ENCODE measurements at places on chromosomes 6 and 20.

- no peaks in the 10 kb centered on the region for H3K36me3 ChIP-seq
- no peaks in the 10 kb centered on the region for H3K27me3 ChIP-seq
- no peak overlapping the region for H3K4me3 ChIP-seq
- no peak for DNase-seq
- peak overlapping the region; percentile 41 for H3K27ac ChIP-seq
Observed at GRCh38 chr6:28490205-28490890, 25.2 kb downstream of the GPX6 start.

DNA sequence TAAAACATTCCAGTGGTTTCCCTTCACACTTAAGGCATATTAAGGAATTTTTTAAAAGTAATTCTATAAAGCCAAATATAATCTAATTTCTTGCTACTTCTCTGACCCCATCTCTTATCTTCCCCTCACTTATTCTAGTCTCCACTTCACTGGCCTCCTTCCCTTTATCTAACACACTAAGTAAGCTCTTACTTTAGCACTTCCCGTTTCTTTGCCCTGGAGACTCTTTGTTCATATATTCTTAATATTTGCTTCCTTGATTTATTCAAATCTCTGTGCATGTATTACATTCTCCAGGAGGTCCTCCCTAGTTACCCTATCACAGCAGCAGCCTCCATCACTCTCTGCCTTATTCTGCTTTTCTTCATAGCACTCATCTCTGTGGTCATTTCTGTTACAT is 20.3 kb downstream of the GTPBP2 start:
- H3K4me3 ChIP-seq, result no peak overlapping the region
- H3K36me3 ChIP-seq, result peaks cover 15% of the 10 kb centered on the region
- no peak overlapping the region for H3K27ac ChIP-seq
- H3K27me3 ChIP-seq, result no peaks in the 10 kb centered on the region

DNA sequence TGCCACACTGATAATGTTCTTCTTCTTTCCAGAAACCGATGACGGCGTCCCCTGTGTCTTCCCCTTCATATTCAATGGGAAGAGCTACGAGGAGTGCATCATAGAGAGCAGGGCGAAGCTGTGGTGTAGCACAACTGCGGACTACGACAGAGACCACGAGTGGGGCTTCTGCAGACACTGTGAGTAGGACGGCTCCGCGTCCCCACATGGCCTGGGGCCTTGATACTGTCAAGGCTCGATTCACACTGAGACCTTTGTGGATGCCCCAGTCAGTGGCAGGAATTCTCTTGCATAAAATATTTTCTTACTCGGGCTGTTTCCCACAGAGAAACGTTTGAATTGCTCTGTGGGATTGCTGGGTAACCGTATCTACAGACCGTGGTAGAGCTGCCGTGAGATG is 41.5 kb upstream of the SLC22A1 start:
- no peaks in the 10 kb centered on the region for H3K27me3 ChIP-seq
- no peak overlapping the region for H3K4me3 ChIP-seq
- no peak for DNase-seq
- H3K36me3 ChIP-seq, result peaks cover 92% of the 10 kb centered on the region
- H3K27ac ChIP-seq, result no peak overlapping the region

GRCh38 chr6:53326372-53327016 is 22.3 kb downstream of the ELOVL5 start:
- H3K36me3 ChIP-seq, result no peaks in the 10 kb centered on the region
- H3K27ac ChIP-seq, result peak overlapping the region; percentile 73
- no peak overlapping the region for H3K4me3 ChIP-seq
- peak; percentile 30 for DNase-seq

GRCh38 chr6:72553531-72554511 is 68.0 kb upstream of the KCNQ5 start:
- peaks cover 12% of the 10 kb centered on the region for H3K4me1 ChIP-seq
- DNase-seq, result no peak
- no peak overlapping the region for H3K27ac ChIP-seq
- no peaks in the 10 kb centered on the region for H3K27me3 ChIP-seq
- no peak overlapping the region for H3K4me3 ChIP-seq
- no peaks in the 10 kb centered on the region for H3K36me3 ChIP-seq

GRCh38 chr6:32076321-32076809 is 32.8 kb downstream of the TNXB start:
- no peak for DNase-seq
- peaks cover 3% of the 10 kb centered on the region for H3K36me3 ChIP-seq
- H3K4me3 ChIP-seq, result no peak overlapping the region

DNA sequence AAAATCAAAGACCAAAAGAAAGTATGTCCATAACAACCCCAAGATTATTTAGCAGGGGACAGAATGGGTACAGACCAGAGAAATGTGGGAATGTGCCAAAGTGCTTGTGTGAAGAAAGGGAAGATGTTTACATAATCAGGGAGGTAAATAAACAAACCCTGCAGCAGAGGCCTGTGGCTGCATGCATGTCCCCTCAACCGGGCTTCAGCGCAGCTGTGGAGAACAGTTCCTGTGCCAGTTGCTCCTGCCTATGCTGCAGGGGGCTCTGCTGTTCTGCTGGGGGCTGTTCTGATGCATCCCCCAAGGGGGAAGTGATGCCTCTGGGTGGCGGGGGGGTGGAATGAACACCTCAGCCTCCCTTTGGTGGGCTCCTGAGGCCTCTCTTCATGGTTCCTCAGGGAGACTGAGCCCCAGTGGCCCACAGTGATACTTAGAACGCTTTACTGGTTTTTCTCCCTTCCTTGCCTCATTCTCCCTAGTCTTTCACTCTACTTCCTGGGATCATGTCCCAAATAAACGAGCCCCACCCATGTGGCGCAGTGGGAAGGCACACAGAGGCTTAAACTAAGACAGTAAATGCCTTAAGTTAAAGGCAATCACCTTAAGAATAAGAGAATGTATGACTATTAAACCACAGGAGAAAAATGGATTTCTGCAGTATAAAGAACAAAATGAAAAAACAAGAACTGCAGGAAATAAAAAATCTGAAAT is 23.0 kb downstream of the RAB23 start:
- H3K4me1 ChIP-seq, result peaks cover 4% of the 10 kb centered on the region
- H3K36me3 ChIP-seq, result no peaks in the 10 kb centered on the region
- no peak overlapping the region for H3K4me3 ChIP-seq

DNA sequence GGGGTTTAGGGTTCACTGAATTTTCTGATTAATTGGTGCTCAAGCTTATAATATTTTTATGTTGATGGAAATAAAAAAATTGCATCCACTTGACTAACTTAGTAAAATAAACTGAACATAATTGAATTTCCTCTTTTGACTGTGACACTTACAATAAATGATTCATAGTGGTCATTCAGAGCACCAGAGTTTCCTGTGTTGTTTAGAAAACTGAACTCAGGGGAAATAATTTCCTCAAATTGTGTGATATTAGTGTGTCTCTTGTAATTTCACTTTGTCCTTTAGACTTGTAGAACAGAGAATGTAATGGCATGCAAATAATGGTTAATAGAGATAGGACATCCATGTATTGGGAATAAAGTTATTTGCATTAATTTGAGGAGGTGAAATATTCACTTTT is 319.7 kb upstream of the MAN1A1 start:
- no peaks in the 10 kb centered on the region for H3K27me3 ChIP-seq
- H3K36me3 ChIP-seq, result no peaks in the 10 kb centered on the region
- H3K4me3 ChIP-seq, result no peak overlapping the region
- no peaks in the 10 kb centered on the region for H3K4me1 ChIP-seq
- no peak overlapping the region for H3K27ac ChIP-seq
- no peak for DNase-seq

- no peaks in the 10 kb centered on the region for H3K27me3 ChIP-seq
- H3K36me3 ChIP-seq, result no peaks in the 10 kb centered on the region
- DNase-seq, result no peak
- no peaks in the 10 kb centered on the region for H3K4me1 ChIP-seq
- no peak overlapping the region for H3K4me3 ChIP-seq
Observed at GRCh38 chr6:118724211-118724610, 72.8 kb upstream of the CEP85L start.

DNA sequence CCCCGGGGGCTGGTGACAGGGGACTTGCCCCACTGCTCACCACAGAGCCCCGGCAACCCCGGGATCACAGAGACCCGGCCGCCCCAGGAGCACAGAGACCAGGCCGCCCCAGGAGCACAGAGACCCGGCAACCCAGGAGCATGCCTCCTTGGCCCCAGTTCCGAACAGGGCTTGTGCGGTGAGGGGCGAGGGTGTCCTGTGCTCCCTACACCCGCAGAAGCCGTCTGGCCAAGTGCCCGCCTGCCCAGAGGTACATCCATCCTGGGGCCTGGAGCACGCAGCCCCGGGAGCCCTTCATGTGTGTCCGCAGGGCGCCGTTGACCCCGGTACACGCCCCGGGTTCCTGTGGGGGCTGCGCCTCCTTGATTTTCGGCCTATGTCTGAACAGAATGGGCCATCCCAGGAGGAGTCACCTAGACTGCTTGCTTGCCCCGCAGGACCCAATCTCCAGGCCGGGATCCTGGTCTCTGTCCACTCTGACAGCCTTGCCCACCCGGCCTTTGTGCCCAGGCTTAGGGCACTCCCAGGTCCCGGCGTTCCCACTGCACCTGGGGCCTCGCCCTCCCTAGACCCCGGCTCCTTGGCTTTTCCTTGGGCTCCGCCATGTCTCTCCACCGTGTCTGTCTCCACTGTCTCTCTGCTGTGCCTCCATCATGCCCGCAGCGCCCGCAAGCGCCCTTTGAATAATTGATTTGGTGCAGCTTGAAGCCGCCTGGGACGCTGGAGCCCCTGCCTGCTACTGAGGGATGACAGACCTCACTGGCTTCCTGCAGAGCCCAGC is 219.8 kb downstream of the ERMARD start:
- H3K36me3 ChIP-seq, result no peaks in the 10 kb centered on the region
- DNase-seq, result no peak
- no peaks in the 10 kb centered on the region for H3K27me3 ChIP-seq

- no peak overlapping the region for H3K4me3 ChIP-seq
- no peaks in the 10 kb centered on the region for H3K4me1 ChIP-seq
- H3K36me3 ChIP-seq, result no peaks in the 10 kb centered on the region
- no peak overlapping the region for H3K27ac ChIP-seq
- DNase-seq, result no peak
Observed at GRCh38 chr6:94902974-94903628, 674.2 kb upstream of the MANEA start.
